ENCODE measurements at places on chromosomes 11 and 22. TPM values are rescaled to one million over a fixed set of nuclear protein-coding genes. Genes with fewer than 3 reads are reported as not detected.

- no peak for DNase-seq
Measured at GRCh38 chr11:70654016-70654415, 255.7 kb downstream of the CTTN start.

Gene TIGD3
- total RNA-seq: 1.4 TPM

DNA sequence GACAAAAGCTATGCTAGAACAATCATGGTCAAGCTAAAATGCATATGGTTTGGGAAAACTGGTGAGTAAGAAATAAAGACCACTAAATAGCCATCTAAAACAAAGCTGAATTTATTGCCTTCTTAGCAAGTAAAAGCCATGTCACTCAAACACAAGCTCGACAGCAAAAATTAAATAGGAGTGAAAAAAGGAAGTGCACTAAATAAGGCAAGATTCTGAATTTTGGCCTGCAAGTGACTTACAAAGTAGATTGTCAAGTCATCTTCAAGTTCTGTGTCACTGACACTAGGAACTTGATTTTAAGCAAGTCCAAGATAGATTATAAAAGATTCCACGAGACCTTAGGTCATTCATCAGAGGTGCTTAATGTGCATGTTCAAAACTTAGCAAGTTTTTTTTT, 27.4 kb downstream of the TUG1 start:
- DNase-seq: no peak

GRCh38 chr11:107041088-107041444, 22.8 kb upstream of the GUCY1A2 start:
- DNase-seq: no peak

GRCh38 chr11:78567209-78567608, 7.5 kb downstream of the NARS2 start:
- no peak for DNase-seq

DNA sequence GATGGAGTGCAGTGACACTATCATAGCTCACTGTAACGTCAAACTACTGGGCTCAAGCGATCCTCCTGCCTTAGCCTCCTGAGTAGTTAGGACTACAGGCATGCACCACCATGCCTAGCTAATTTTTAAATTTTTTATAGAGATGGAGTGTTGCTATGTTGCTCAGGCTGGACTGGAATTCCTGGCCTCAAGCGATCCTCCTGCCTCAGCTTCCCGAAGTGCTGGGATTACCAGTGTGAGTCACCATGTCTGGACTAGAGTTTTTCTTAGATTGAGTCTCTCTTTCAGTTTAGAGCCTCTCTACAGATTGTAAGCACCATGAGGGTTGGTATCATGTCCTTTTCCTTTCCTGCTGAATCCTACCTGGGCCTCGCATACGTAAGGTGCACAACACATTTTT, 57.3 kb upstream of the ALKBH3 start:
- DNase-seq: no peak

GRCh38 chr11:101825531-101825930, 89.3 kb upstream of the CEP126 start:
- DNase-seq: no peak

- peak; percentile 90 for DNase-seq
Measured at GRCh38 chr11:114215871-114216795, 80.1 kb upstream of the NNMT start.

Gene TREH
- total RNA-seq: not detected

- no peak for DNase-seq
Measured at GRCh38 chr11:131809203-131809918, 438.9 kb downstream of the NTM start.

Gene SYCE3
- not detected for total RNA-seq

DNA sequence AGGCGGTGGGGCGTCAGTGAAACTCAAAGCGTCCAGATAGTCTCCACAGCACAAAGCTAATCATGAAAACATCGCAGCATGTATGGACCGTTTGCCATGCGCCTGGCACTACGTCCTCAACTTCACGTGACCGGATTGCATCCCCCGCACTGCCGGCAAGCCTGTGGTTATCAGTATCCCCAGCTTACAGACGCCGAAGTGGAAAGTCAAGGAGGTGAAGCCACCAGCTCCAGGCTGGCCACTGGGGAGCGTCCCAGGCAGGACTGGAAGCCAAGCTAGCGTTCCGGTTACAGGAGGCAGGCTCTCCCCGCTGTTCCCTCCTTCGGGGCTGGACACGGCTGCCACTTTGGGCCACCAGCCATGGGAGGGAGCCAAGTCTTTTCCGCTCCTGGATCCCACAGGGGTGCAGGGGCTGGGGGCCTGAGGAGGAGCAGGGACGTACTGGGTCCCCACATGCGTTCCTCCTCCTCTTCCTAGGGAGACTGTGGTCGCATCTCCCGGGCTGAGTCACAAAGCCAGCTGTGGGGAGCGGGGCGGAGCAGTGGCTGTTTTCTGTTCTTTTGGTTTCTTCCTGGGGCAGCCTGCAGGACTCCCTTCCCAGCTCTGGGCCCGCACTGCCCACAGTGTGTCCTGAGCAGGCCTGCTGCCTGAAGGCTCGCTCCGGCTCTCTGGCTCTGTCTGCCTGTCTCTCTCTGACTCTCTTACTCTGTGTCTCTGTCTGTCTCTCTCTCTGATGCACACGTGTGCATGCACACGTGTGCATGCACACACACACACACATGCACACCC, 4.3 kb upstream of the OSBPL5 start:
- peak; percentile 47 for DNase-seq

- DNase-seq: no peak
Measured at GRCh38 chr11:35065566-35065965, 73.4 kb upstream of the CD44 start.

DNA sequence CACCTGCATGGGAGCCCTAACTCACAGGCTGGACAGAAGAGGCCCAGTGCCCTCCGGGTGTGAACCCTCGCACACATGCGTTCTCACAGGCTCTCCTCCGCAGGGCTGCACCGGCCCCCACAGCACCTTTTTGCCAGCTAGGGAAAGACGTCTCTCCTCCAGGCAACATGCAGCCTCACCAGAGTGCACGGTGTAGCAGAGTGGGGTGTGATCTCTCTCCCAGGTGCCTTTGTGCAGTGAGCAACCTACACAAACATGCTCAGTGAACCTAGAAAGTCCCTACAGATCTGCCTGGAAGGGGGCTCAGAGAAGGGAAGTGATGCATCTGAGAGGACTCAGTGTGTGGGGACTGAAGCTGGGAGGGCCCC, 3.7 kb upstream of the CARNS1 start:
- DNase-seq: no peak

- no peak for DNase-seq
Measured at GRCh38 chr22:40626851-40627250, 9.7 kb downstream of the MRTFA start.

Gene ANKK1
- total RNA-seq: 0.48 TPM
